SJSA1 (cell line): ENCODE measurements at places on chromosomes 4 and X.
A peak's percentile ranks its signal among the peaks of the same experiment; 100 is the strongest.

DNA sequence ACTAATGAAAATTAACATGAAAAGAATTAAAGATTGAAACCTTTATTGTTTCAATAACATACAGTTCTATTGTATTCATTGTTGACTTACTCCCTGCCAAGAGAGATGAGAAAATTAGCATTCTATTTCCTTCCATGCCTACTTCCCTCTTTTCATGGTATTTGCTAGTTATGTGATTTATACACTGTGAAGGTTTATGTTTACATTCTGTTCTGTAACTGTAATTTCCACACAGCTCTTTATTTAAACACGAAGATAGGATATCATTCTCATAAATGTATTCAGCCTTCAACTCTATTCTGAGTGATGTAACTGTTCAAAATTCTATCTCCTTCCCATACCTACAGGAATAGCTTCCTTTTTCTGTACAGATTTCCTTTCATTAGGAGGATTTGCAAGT is 6.6 kb downstream of the CCDC110 start:
- no peaks in the 10 kb centered on the region; the same call in 1 of the 2 replicates for H3K4me1 ChIP-seq
- peaks cover 6% of the 10 kb centered on the region for H3K27me3 ChIP-seq
- H3K4me3 ChIP-seq = no peak overlapping the region
- H3K27ac ChIP-seq = no peak overlapping the region

GRCh38 chr4:40395908-40396793 is 61.0 kb downstream of the CHRNA9 start:
- H3K36me3 ChIP-seq = no peaks in the 10 kb centered on the region
- H3K4me1 ChIP-seq = no peaks in the 10 kb centered on the region
- no peak for DNase-seq
- H3K27me3 ChIP-seq = no peaks in the 10 kb centered on the region
- no peak overlapping the region for H3K4me3 ChIP-seq
- H3K27ac ChIP-seq = no peak overlapping the region

GRCh38 chrX:109537324-109537665 is 651 bp downstream of the NXT2 start:
- H3K36me3 ChIP-seq = no peaks in the 10 kb centered on the region
- H3K27ac ChIP-seq = peak overlapping the region; percentile 89
- DNase-seq = no peak
- peak overlapping the region; percentile 66 for H3K4me3 ChIP-seq
- no peaks in the 10 kb centered on the region for H3K27me3 ChIP-seq
- peaks cover 4% of the 10 kb centered on the region; the same call in 1 of the 2 replicates for H3K4me1 ChIP-seq

DNA sequence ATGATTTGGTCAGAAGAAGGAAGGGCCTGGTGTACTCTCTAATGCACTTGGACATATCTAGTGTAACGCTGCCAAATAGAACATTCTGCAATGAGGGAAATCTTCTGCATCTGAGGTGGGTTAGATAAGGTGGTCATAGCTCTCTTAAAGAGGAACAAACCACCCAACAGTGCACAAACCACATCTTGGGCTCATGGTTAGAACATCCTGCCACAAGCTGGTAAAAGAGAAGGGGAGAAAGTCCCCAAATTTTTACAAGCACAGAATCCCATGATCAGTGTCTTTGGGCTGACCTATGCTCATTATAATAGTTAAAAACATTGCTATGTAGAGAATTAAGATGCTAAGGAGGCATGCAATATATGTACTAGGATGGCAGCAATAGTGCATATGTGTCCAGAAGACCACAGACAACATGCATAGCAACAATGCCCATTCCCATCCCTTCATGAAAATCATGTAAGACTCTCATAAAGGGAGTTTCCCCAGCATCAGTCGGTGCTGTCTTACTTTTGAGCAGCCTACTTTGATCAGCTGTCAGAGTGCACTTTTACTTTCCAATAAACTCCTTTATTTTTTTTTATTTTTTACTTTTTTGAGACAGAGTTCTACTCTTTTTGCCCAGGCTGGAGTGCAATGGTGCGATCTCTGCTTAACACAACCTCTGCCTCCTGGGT is 99.7 kb upstream of the SLC7A11 start:
- H3K4me3 ChIP-seq = no peak overlapping the region
- DNase-seq = no peak
- no peaks in the 10 kb centered on the region for H3K4me1 ChIP-seq
- H3K27me3 ChIP-seq = no peaks in the 10 kb centered on the region
- H3K36me3 ChIP-seq = no peaks in the 10 kb centered on the region
- H3K27ac ChIP-seq = no peak overlapping the region

DNA sequence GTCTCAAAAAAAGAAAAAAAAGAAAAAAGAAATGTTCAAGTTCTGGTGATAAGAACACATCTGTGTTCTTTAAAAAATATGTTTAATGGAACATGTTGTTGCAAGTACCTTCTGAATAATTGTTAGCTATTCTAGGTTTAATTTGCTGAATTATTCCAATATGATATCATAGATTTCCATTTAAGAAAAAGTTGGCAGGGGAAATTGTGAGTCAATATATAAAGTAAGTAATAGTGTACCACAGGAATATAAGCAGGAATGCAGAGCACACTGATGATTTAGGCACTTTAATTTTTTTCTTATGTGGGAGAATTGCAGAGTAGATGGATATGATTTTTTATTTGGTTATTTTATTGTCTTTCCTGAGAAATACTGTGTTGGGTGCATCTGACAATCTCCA is 190.7 kb downstream of the RPA4 start:
- H3K27ac ChIP-seq = no peak overlapping the region
- no peaks in the 10 kb centered on the region for H3K27me3 ChIP-seq
- no peaks in the 10 kb centered on the region for H3K4me1 ChIP-seq
- H3K4me3 ChIP-seq = no peak overlapping the region

- H3K27me3 ChIP-seq = no peaks in the 10 kb centered on the region
- no peak for DNase-seq
- no peaks in the 10 kb centered on the region for H3K36me3 ChIP-seq
- H3K4me1 ChIP-seq = no peaks in the 10 kb centered on the region
These were observed 353.2 kb downstream of the PDHA2 start for GRCh38 chr4:96193061-96193460.

- H3K36me3 ChIP-seq = no peaks in the 10 kb centered on the region
- peak overlapping the region; percentile 34; the same call in 1 of the 2 replicates for H3K27ac ChIP-seq
- H3K4me3 ChIP-seq = no peak overlapping the region
- H3K4me1 ChIP-seq = peaks cover 12% of the 10 kb centered on the region
- no peaks in the 10 kb centered on the region for H3K27me3 ChIP-seq
These were observed 109.1 kb downstream of the PTTG2 start for GRCh38 chr4:38069271-38069760.

- DNase-seq = no peak
- no peaks in the 10 kb centered on the region for H3K4me1 ChIP-seq
- no peaks in the 10 kb centered on the region for H3K36me3 ChIP-seq
- H3K27ac ChIP-seq = no peak overlapping the region
- H3K4me3 ChIP-seq = no peak overlapping the region
- H3K27me3 ChIP-seq = 0 out of 2 replicates have a peak, but pooled peaks cover 3% of the 10 kb centered on the region
These were observed 10.8 kb upstream of the SFRP2 start for GRCh38 chr4:153799694-153800074.

- H3K4me3 ChIP-seq = no peak overlapping the region
- DNase-seq = no peak
- no peaks in the 10 kb centered on the region for H3K36me3 ChIP-seq
- no peaks in the 10 kb centered on the region for H3K4me1 ChIP-seq
These were observed 280.6 kb downstream of the PAPSS1 start for GRCh38 chr4:107439401-107439800.

- no peaks in the 10 kb centered on the region for H3K27me3 ChIP-seq
- no peak for DNase-seq
- no peaks in the 10 kb centered on the region for H3K36me3 ChIP-seq
- no peak overlapping the region for H3K4me3 ChIP-seq
These were observed 139.7 kb downstream of the MAML3 start for GRCh38 chr4:140014284-140014683.

GRCh38 chr4:1061760-1062159 is 50.3 kb downstream of the FGFRL1 start:
- H3K4me1 ChIP-seq = no peaks in the 10 kb centered on the region
- no peaks in the 10 kb centered on the region for H3K36me3 ChIP-seq
- no peaks in the 10 kb centered on the region for H3K27me3 ChIP-seq
- H3K27ac ChIP-seq = no peak overlapping the region

DNA sequence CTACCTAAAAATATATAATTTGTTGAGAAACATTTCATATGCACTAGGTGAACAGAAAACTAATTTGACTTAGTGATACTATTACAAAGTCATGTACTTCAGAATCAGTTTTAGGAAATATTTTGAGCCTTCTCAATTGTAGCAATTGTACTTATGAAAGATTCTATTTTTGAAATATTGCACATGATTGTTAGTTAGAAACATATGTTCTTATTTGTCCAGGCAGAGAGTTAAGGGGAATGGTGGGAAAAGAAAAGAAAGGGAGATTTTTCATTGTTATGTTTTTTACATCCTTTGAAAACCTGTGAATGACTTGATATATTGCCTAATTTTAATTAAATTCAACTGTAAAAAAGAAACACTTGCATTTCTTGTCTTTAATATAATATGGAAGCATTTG is 66.0 kb downstream of the GLRB start:
- no peaks in the 10 kb centered on the region for H3K4me1 ChIP-seq
- no peak overlapping the region for H3K27ac ChIP-seq

GRCh38 chr4:108215055-108215454 is 46.3 kb upstream of the LEF1 start:
- no peaks in the 10 kb centered on the region for H3K36me3 ChIP-seq
- no peak for DNase-seq
- H3K27me3 ChIP-seq = no peaks in the 10 kb centered on the region
- no peak overlapping the region for H3K4me3 ChIP-seq
- peaks cover 13% of the 10 kb centered on the region for H3K4me1 ChIP-seq

GRCh38 chrX:9492901-9493300 is 28.0 kb downstream of the TBL1X start:
- no peak for DNase-seq
- H3K36me3 ChIP-seq = no peaks in the 10 kb centered on the region
- H3K27ac ChIP-seq = no peak overlapping the region
- no peak overlapping the region for H3K4me3 ChIP-seq

DNA sequence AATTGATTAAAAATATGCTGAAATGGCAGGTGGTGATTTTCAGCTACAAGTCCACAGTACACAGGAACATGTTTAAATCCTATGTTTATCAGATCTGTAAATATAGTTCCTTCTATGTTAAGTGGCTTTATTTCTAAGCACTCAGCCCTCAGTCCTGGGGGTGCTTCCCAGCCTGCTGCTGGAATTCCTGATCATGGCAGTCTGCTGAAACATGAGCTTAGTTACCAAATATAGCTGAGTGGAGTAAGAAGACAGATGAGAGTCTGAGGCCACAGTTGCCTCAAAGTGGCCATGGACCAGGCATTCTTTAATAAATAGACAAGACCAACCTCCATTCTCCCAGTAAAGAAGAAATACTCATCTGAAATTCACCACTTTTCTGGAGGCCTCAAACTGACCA is 17.1 kb upstream of the DDX60 start:
- H3K27me3 ChIP-seq = no peaks in the 10 kb centered on the region
- no peak overlapping the region for H3K27ac ChIP-seq
- no peaks in the 10 kb centered on the region for H3K36me3 ChIP-seq
- H3K4me3 ChIP-seq = no peak overlapping the region
- no peaks in the 10 kb centered on the region for H3K4me1 ChIP-seq

DNA sequence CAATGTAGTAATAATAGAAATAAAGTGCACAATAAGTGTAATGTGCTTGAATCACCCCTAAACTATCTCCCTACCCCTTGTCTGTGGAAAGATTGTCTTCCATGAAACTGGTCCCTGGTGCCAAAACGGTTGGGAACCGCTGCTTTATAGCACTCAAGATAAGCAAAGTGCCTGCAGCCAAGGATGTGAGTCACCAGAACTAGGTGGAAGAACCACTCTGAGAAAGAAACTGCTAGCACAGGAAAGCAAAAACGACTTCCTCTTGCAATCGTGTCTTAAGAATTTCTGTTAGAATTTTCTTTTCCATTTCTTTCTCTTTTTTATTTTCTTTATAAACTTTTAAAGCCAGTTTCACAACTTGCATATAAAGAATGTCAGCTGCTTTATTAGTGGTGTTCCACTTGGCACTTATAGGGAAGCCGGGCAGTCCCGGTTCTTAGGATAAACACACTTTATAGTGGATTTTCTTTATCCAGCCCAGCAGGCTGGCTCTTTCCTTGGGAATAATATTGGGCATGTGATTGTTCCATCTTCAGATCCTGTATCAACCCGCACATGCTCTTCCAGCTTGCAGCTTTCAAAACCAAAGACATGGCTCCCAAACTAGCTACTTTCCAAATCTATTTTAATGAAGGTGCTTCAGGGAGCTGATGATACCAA is 32.3 kb upstream of the CXCL8 start:
- peaks cover 62% of the 10 kb centered on the region for H3K4me1 ChIP-seq
- no peak overlapping the region for H3K4me3 ChIP-seq
- no peaks in the 10 kb centered on the region for H3K36me3 ChIP-seq
- DNase-seq = peak; percentile 83
- H3K27ac ChIP-seq = peak overlapping the region; percentile 99
- no peaks in the 10 kb centered on the region for H3K27me3 ChIP-seq

- peak overlapping the region; percentile 32; the same call in 1 of the 2 replicates for H3K27ac ChIP-seq
- H3K27me3 ChIP-seq = no peaks in the 10 kb centered on the region
- H3K36me3 ChIP-seq = peaks cover 70% of the 10 kb centered on the region
- no peak overlapping the region for H3K4me3 ChIP-seq
- H3K4me1 ChIP-seq = peaks cover 50% of the 10 kb centered on the region
- peak; percentile 27 for DNase-seq
These were observed 550.5 kb upstream of the DIPK2B start for GRCh38 chrX:45751156-45751555.
